Nephron progenitor cell (in vitro differentiated cells): ENCODE measurements at places on chromosomes 2 and 18.

DNA sequence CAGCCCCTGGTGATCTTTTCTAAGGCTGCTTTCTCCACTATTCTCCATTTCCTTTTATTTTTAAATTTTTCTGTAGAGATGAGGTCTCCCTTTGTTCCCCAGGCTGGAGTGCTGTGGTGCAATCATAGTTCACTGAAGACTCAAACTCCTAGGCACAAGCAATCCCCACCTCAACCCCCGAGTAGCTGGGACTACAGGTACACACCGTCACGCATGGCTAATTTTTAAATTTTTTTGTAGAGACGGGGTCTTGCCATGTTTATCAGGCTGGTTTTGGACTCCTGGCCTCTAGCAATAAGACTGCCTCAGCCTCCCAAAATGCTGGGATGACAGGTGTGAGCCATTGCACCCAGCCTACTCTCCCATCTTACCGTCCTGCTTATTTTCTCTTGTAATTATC lies 22.7 kb upstream of the LPIN2 start:
- H3K27ac ChIP-seq = no peak overlapping the region
- H3K4me1 ChIP-seq = peaks cover 29% of the 10 kb centered on the region
- H3K36me3 ChIP-seq = no peaks in the 10 kb centered on the region
- DNase-seq = no peak
- H3K27me3 ChIP-seq = no peaks in the 10 kb centered on the region

GRCh38 chr2:223075301-223076270 lies 23.6 kb downstream of the KCNE4 start:
- H3K4me1 ChIP-seq = no peaks in the 10 kb centered on the region
- peaks cover 5% of the 10 kb centered on the region for H3K27me3 ChIP-seq
- H3K4me3 ChIP-seq = no peak overlapping the region
- DNase-seq = no peak
- H3K27ac ChIP-seq = no peak overlapping the region

DNA sequence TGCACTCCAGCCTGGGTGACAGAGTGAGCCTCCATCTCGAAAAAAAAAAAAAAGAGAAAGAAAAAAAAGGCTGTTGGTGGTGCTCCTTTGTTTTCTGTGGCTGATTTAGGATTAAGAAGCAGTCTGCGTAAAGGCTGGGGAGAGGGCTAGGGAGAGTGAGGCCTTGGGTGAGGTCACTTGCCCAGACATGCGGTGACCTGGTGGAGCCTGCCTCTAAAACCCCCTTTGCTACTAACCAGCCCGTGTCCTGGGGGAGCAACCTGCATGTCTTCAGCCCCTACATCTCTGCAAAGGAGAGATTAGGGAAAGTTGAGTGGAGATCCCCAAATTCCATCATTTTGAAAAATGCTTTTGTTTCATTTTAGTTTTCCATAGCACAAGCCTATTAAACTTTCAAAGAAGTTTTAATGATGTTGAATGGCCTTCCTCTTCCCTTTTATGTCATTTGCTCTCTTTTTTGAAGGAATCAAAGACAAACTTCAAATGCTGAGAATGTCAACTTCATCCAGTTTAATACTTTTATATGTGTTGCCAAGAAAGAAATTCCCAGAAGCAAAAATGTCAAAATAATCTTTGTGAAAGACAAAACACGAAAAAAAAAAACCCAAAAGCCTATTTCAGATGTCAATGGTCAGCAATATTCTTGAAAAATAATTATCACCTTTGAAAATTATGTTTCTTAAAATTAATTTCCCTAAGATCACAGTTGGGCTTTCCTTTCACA lies 38.9 kb upstream of the RALBP1 start:
- peaks cover 38% of the 10 kb centered on the region for H3K4me1 ChIP-seq
- H3K27me3 ChIP-seq = no peaks in the 10 kb centered on the region
- peak overlapping the region; percentile 86 for H3K27ac ChIP-seq
- no peaks in the 10 kb centered on the region for H3K36me3 ChIP-seq
- H3K4me3 ChIP-seq = no peak overlapping the region

DNA sequence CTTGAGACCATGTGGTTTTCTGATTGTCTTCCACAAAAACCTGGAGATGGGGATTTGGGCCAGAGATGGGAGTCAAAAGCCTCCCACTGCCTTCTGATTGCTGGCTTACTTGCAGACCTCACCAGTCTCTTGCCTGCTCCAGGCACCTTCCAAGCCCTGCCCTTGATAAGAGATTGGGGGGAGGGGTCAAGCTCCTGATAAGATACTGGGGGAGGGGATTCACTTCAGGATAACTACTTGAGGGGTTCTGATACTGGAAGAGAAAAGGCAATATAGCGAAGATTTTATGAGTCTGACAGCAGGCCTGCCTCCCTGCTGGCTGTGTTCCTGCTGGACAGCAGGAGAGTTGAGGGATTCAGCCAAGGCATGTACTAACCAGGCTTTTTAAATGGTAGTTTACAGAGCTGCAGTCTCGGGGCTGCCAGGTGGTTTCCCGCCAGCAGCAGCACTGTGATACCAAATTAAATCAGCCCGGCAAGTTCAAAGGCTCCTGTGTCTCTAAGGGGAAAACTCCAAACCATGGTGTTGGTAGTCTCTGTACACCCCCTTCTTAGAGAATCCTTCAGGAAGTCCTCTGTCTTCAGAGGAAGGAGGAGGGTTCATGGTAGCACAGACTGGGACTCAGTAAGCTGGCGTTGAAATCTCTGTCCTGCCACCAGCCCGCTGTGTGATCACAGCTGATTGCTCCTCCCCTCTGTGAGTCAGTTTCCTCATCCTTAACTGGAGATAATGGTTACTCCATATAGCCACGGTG lies 58.3 kb downstream of the FBXO36 start:
- peaks cover 9% of the 10 kb centered on the region for H3K36me3 ChIP-seq
- H3K4me1 ChIP-seq = peaks cover 7% of the 10 kb centered on the region
- peaks cover 4% of the 10 kb centered on the region for H3K27me3 ChIP-seq
- no peak for DNase-seq
- H3K4me3 ChIP-seq = no peak overlapping the region
- H3K27ac ChIP-seq = peak overlapping the region; percentile 55

DNA sequence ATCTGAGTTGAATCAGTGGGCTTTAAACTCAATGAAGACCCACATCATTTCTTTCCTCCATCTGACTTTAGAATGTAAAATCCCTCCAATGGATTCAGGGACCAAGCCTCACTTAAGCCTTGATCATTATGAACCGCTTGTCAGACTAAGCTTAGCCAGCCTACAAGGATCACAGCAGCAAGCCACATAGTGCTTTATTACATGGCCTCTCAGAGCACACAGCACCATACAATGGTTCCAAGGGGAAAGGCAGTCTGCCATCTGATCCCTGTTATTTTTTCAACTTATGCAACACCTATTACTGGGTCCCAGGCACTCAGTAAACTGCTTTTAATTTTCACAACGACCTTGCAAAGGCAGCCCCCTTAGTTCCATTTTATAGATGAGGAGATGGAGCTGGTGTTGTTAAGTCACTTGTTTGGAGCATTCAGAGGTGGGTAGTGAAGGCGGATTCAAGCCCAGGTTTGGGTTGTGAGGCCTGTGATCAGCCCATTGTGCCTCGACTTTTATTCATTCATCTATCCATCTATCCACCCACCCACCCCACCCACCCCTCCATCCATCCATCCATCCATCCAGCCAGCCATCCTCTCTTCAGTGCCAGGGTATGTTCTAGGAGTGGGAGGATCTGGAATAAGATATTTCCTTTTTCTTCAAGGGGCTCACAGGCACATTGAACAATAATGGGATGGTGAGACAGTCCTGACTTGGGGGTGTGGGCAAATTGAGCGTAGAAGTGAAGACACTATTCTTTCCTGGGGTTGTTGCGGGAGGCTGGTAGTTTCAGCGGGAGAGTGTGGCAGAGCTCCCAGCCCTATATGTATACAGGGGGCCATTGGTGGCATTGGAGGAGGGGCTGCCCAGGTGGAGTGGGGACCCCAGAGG lies 141.2 kb downstream of the MYCN start:
- DNase-seq = no peak
- H3K27ac ChIP-seq = no peak overlapping the region
- peaks cover 68% of the 10 kb centered on the region for H3K4me1 ChIP-seq
- H3K4me3 ChIP-seq = no peak overlapping the region
- no peaks in the 10 kb centered on the region for H3K36me3 ChIP-seq

DNA sequence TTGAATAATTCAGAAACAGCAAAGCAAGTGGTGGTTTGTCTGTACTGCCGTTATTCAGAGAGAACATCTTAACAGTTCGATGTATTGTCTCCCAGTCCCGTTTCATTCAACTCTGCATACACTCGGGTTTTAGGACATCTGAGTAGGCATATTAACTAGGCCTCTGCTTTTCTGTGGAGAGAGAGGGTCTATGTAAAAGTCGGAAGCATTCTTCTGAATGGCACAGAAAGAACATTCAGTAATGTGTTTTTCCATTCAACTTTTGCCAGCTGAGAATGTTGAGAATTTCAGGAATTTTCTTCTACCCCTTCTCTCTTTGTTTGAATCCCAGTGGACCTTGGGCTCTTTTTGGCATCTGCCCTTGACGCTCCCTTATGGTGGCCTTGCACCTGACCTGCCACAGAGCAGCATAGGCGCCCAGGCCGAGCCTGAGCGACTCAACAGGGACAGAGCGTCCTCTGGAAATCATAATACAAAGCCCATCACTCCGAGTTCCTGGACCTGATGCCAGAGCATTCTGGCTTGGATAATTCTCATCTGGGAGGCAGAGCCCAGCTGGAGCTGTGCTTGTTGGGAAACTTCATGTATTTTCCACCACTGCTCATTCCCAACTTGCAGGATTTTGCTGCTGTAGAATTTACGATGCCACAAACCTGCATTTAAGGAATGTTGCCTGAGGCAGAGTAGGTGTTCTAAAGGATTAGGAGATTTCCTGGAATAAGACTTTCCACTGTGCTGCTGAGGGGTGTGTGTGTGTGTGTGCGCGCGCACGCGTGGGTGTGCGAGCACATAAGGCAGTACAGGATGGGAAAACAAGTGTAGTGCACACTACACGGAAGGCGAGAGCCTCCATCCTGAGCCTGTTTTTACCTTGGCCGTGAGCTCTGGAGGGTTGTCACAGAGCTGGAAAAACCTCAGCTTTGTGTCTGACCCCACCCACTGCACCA lies 77.2 kb upstream of the TXNDC2 start:
- peak; percentile 28 for DNase-seq
- H3K36me3 ChIP-seq = peaks cover 14% of the 10 kb centered on the region
- peaks cover 9% of the 10 kb centered on the region for H3K27me3 ChIP-seq
- H3K4me1 ChIP-seq = peaks cover 43% of the 10 kb centered on the region
- H3K4me3 ChIP-seq = no peak overlapping the region
